ENCODE measurements at places on chromosomes 11 and 22.

GRCh38 chr11:22775248-22775647 lies 54.4 kb downstream of the SVIP start:
- DNase-seq = no peak

GRCh38 chr22:39230261-39231196 lies 14.3 kb downstream of the PDGFB start:
- DNase-seq = no peak

DNA sequence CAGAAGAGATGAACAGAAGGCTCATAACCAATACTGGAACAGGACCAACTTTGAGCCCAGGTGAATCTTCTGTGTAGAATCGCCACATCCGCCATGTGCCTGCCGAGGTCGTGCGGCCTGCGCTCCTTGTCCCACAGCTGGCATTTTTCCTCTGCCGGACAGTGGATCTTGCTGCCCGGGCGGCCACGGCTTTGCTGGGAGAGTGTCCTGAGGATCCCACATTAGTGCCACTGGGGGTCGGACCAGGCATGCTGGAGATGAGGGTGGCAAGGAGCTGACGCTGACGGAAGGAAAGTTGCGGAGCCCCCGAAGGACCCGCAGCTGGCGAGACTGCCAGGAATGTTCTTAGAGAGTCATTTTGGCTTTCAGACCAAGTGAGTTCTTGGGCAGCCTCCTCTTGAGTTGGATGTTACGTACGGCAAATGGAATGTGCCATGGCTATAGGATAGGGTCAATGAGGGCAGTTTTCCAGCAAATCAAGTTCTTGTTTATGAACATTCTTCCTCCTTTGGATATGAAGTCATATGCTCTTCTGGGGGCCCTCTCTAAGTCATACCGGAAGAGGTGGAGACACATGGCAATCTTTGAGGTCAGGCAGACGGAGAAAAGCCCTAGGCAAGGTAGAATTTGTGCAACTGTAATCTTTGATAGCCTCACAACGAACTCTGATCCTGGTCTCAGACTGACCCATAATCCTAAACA lies 57.4 kb upstream of the NUP160 start:
- DNase-seq = no peak

GRCh38 chr11:15988016-15988550 lies 368.3 kb downstream of the SOX6 start:
- no peak for DNase-seq

- DNase-seq = no peak
Measured at GRCh38 chr11:8732748-8733241, 50.2 kb downstream of the RPL27A start.

- DNase-seq = no peak
Measured at GRCh38 chr22:40094485-40094884, 83.2 kb upstream of the TNRC6B start.

DNA sequence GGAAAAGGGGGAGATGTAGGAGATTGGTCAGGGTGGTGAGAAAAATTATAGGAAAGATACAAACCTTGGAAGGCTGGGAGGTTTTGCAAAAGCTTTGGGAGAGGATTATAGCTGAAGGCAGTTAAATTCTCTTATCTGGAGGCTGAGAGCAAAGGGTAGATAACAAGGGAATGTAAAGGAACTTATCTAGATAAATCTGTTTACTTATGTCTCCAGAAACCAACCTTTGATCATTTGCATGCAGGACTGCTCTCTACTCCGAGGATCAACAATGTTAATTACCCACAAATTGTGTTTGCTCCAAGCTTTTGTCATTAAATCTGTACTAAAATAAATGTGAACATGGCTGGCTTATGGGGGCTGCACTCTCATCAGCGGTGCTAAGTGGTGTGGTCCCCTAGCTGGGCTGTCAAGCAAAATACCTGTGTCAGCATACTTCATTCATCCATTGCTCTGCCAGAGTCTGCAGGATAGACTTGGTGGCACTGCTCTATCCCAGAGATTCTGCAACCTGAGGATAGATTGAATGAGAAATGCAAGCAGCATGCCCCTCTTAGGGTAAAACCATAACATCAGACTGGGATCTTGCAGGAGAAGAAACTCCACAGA lies 1599.2 kb upstream of the TENM4 start:
- no peak for DNase-seq

GRCh38 chr11:16126362-16126761 lies 230.0 kb downstream of the SOX6 start:
- DNase-seq = no peak

Data from stimulated activated CD4-positive, alpha-beta T cell treated with anti-CD3 and anti-CD28 coated beads, Interleukin-1b, Interleukin-23, amount 100 ng/mL, for 24 hours (primary cell).